ENCODE measurements at places on chromosomes 4 and X.

GRCh38 chrX:40146262-40147125 lies 48.7 kb upstream of the BCOR start:
- DNase-seq, result no peak

DNA sequence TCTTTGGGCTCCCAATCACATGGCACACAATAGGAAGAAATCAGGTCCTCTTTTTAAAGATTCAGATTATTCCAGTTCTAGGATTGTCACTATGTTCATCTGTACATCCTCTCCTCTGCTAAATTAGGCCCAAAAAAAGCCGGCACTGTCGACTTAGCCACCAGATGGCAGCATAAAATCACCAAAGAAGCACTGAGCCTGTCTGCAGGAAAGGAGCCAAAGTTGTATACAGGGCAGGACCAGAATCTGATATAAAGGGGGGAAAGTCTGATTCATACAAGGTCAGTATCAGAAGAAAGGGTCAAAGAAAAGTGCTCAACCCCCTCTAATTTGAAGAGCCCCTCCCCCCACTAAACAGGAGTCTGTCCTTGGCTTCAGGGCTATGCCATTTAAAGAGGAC lies 292.5 kb downstream of the CHIC1 start:
- DNase-seq, result peak; percentile 7

- DNase-seq, result no peak
Measured at GRCh38 chrX:50168241-50168687, 32.5 kb downstream of the AKAP4 start.

DNA sequence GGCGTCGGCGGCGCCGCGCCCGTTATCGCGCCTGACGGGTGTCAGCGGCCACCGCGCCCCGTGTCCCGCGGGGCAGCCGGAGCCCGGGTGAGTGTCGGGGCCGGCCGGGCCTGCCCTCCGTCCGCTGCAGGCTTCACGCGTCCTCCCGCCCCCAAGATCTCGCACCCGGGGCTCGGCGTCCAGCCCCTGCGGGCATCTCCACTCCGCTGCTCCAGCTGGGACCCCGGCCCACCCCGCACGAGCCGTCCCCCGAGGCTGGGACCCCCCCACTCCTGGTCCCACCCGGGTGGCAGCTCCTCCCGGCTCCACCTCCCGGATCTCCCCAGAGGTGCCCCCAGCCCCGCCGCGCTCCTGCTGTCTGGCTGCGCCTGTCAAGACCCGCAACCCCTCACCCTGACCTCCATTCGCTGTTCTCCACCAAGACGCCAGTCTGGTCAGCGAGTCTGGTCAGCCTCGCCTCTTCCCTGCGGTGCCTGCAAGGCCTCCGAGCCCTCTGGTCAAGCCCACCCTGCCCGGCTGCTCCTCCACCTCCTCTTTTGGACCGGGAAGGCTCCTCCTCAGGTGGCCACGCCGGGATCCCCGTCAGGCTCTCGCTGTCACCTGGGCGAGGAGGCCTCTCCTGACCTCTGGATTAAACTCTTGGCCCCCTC lies 66.0 kb upstream of the NKX1-1 start:
- no peak for DNase-seq

DNA sequence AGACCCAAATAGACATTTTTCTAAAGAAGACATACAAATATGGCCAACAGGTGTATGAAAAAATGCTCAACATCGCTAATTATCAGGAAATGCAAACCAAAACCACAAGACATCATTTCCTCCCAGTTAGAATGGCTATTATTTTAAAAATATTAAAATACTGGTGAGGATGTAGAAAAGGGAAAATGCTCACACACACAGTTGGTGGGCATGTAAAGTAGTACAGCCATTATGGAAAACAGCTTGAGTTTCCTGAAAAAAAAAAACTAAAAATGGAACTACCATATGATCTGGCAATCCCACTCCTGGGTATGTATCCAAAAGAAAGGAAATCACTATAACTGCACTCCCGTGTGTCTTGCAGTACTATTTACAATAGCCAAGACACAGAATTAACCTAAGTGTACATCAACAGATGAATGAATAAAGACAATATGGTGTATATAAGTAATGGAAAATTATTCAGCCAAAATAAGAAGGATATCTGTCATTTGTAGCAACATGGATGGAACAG lies 128.9 kb upstream of the DKK2 start:
- no peak for DNase-seq

DNA sequence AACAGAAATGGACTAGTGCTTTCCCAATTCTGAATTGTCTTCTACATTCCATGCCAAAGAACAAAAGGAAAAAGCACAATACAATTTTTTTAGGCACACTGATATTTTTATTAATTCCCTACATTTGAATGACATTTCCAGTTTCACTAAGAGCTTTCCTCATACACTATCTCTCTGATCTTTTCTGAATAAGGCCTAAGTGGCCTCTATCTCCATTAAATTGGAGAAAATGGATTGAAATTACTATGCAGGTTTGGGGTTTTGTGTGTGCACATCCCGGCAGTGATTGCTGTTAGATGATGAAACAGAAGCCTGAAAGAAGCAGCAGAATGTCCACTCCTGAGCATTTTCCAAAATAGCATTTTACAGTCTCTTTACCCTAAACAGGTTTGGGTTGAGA lies 104.0 kb downstream of the ATP11C start:
- DNase-seq, result no peak

DNA sequence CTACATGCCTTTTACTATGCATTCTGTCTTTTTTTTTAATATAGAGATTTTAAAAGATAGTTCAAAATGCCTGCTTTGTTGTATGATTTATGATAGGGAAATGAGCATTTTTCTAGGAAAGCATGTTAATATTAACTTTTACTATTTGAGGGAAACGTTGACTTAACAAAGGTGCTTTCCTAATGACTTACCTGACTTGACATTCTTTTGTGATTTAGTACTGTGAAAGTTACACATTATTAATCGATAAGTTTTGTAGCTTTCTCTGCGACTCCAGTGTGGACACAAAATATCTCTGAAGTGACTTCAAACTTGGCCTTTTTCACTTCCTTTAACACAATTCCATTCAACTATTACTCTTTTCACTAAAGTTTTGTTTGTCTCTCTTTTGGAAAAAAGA lies 184.3 kb downstream of the GC start:
- no peak for DNase-seq

DNA sequence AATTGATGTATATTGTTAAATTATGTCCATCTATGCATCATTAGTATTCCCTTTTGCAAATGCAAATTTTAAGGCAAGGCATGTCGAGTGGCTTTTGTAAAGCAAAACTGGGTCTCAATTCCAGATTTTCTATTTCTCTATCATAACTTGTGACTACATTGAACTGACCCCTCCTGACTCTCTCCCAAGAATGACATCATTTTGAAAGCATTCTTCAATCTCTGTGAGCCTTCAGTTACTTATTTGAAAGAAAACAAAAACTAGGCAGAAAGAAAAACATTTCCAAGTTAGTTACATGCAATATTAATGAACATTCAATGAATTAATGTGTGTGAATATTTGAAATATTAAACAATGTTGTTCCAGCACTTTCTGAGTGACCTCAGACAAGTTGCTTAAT lies 314.3 kb upstream of the CLNK start:
- DNase-seq, result no peak

- DNase-seq, result no peak
Measured at GRCh38 chr4:2141762-2142451, 82.8 kb downstream of the NAT8L start.

DNA sequence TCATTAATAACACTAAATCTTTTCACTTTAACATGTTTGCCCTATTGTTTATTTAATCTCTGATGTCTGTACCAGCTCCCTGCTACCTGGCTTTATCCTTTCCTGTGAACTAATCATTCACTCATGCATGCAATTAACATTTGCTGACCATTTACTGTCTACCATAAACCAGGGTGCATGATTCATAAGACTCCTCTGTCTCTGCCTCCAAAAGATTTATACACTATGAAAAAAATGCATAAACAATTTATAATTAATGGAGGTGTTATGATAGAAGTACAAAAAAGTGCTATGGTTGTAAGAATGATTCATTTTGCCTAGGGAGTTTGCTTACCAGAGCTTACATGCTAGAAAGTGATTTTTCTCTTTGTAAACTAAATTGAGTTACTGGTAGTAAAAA lies 24.5 kb upstream of the CPEB2 start:
- DNase-seq, result no peak

DNA sequence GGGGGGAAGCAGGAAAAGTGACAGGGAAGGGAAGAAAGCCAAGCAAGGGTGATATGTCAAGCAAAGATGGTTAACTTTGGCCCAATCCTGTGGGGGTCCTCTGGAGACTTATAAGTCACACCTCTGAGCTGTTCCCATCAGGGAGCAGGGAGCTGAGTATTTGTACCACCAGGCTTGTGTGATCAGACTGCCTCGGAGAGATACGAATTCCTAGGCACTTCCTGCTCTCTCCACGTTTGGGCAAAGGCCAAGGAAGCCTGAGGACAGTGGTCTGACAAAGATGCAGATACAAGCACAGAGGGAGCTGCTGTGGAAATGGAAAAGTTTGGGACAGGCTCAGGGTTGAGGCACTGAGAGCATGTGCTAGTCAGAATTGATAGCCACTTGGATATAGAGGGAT lies 10.4 kb upstream of the PPP3CA start:
- DNase-seq, result no peak

GRCh38 chrX:118988911-118989310 lies 14.5 kb downstream of the LONRF3 start:
- DNase-seq, result no peak

- DNase-seq, result no peak
Measured at GRCh38 chr4:72977936-72978485, 91.5 kb downstream of the COX18 start.

GRCh38 chrX:153882086-153882498 lies 3.9 kb downstream of the L1CAM start:
- DNase-seq, result no peak

- no peak for DNase-seq
Measured at GRCh38 chr4:170033999-170034398, 7.8 kb upstream of the MFAP3L start.

- DNase-seq, result no peak
Measured at GRCh38 chrX:139532834-139533233, 2.3 kb downstream of the F9 start.

DNA sequence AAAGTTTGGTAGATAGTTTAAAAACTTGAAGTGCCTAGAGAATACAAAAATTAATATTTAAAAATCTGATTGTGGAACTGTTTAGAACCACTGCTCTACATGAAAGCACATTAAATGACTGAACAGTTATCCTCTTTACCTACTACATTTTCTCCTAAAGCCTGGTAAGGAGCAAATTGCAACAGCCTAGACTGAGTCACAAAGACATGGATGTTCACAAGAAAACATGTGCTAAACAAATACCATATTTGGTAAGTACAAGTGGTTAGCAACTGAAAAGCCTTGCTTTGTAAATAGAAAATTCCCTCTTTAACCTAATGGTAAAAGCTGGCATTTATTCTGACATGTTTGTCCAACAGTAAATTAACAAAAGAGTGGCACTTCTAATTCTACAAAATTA lies 203.1 kb downstream of the FBXO8 start:
- DNase-seq, result no peak

- no peak for DNase-seq
Measured at GRCh38 chr4:152460488-152460887, 75.4 kb downstream of the FBXW7 start.

DNA sequence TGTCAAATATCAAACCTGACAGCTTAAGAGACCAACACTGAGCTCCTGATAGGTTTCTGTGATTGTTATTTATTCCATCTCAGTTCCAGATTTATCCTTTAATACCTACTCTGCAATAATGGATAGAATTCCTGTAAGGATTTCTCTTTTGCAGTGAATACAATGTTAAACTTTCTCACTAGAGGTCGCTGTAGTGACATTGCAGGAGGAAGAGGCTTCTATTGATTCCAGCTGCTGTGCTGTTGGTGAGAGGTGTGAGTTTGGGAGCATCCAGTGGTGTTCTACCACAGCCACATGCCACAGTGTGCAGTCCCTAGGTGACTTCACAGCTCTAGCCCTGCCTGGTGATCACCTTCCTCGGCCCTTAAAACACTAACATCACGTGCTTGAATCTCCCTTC lies 34.6 kb upstream of the DCAF8L2 start:
- no peak for DNase-seq

- DNase-seq, result no peak
Measured at GRCh38 chr4:15906020-15906443, 32.5 kb downstream of the FGFBP1 start.
